ENCODE measurements at places on chromosomes 1 and 21.

GRCh38 chr1:233627823-233628222 lies 13.9 kb downstream of the KCNK1 start:
- DNase-seq = no peak

DNA sequence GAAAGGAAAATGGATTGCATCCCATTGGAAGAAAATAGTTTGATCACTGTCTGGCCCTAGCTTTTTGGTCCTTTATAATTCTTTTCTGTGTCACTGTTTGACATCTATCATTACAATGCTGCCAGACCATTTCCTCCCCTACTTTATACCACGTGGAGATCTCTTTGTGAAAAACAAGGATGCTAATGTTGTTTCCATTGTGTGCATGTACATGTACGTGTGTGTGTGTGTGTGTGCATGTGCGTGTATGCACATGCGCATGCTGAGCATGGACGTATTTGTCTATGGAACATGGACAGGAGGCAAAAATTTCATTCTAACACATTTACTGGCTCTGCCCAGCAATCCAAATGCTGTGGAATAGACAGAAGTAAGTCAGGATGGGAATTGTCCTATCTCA lies 153.1 kb upstream of the PLXNA2 start:
- no peak for DNase-seq

GRCh38 chr1:52056163-52056936 lies at the start of gene BTF3L4:
Gene BTF3L4 (plus strand): TSS chr1:52056295. CDS start chr1:52059848, 3,553 bp downstream.
- peak; percentile 93 for DNase-seq

DNA sequence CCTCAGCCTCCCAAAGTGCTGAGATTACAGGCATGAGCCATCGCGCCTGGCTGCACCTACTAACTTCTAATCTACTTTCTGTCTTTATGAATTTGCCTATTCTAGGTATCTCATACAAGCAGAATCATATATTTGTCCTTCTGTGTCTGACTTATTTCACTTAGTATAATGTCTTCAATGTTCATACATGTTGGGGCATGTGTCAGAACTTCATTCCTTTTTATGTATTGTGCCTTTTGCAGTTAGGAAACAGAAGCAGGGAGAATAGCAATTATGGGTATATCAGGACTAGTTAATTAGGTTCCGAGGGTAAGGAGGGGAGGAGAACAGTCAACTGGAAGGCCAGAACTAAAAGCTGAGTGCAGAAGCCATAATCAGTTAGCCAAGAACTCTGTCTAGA lies 18.0 kb upstream of the NIBAN1 start:
- no peak for DNase-seq

- DNase-seq = no peak
These were observed 676.1 kb downstream of the PTPRU start for GRCh38 chr1:29912425-29912824.

GRCh38 chr1:29193879-29194455 lies 12.3 kb upstream of the SRSF4 start:
- no peak for DNase-seq
